ENCODE measurements at places on chromosomes 16 and 17. TPM values are rescaled to one million over a fixed set of nuclear protein-coding genes. Genes with fewer than 3 reads are reported as not detected.
A peak's percentile ranks its signal among the peaks of the same experiment; 100 is the strongest.

DNA sequence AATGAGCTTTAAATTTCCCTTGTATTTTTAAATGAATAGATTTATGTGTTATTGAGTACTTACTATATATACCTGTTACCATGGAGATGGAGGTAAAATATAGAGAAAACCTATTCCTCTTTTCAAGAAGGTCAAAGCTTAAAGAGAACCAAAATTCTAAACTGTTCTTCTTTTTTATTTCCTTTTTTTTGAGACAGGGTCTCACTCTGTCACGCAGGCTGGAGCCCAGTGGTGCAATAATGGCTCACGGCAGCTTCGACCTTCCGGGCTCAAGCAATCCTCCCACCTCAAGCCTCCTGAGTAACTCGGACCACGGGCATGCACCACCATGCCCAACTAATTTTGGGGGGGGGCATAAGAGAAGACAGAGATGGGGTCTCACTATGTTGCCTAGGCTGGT lies 25.0 kb upstream of the TMEM97 start:
- DNase-seq, result no peak

- peak; percentile 74 for DNase-seq
Observed at GRCh38 chr17:7296189-7296861, 1.9 kb upstream of the YBX2 start.

GRCh38 chr16:12133729-12134128 lies 157.2 kb downstream of the SNX29 start:
- no peak for DNase-seq

- DNase-seq, result peak; percentile 96
Observed at GRCh38 chr17:32127158-32127897, 15.0 kb upstream of the RHOT1 start.

DNA sequence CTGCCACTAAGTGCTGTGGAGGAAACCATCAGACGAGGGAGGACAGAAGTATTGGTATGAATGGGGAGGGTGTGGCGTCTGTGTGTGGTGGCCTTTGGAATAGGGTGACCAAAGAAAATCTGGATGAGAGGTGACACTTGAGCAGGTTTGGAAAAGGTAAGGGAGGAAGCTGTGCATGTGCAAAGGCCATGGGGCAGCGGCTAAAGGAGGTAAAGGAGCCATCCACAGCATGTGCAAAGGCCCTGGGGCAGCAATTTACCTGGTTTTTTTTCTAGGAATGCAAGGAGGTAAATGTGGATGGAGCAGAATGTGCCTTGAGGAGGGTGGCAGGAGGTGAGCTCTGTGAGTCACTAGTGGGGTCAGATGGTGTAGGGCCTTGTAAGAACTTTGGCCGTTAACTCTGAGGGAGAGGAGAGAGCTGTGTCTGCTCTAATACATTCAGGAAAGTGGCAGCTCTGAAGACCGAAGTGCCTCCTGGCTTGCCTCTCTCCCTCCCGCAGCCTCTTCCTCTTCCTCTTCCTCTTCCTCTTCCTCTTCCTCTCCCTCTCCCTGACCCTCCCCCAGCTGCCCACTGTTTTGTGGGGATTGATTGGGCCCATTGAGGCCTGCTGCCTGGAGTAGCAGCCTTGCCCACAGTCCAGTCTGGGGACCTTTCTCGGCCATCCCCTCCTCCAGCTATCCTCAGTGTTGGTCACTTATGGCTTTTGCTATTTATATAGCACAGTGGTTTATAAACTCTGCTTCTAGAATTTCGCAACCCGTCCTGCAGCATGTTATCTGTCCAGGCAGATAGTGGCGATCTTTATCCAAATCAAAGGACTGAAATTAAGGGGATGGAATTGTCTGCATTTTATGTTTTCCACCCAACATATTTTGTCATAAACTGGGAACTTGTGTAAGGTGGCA lies 38.7 kb downstream of the CMIP start:
- DNase-seq, result no peak

GRCh38 chr17:67850991-67851631 lies 25.8 kb downstream of the BPTF start:
- no peak for DNase-seq

DNA sequence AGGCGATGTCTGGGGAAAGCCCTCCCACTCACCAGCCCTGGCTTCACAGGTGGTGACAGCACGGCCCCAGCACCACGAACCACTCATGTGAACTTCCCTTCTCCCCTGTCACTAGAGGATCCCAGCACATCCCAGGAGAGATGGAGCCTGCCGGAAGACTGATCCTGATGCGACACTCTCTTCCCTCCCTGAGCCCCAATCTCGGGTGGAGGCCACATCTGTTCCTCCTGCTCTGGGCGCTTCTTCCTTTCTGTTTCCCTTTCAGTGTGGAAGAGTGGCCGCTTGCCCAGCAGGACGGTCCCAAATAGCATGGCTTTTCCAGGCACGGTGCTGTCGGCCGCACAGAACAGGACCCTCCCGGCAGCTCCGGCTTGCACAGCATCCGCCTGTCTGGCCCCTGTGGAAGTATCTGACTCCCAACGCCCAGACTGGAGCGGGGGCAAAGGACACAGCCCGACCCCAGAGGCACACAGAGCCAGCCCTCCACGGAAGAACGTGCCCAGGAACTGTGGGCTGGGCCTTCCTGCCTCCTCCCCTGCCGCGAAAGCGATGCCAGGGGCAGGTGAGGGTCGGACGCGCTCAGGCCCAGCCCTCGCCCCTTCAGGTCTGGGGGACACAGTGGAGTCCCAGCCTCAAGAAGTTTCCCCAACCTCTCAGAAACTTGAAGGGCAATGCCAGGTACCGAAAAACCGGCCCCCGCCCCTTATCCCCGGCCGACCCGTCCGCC lies 37.6 kb downstream of the CBFA2T3 start:
- DNase-seq, result no peak

DNA sequence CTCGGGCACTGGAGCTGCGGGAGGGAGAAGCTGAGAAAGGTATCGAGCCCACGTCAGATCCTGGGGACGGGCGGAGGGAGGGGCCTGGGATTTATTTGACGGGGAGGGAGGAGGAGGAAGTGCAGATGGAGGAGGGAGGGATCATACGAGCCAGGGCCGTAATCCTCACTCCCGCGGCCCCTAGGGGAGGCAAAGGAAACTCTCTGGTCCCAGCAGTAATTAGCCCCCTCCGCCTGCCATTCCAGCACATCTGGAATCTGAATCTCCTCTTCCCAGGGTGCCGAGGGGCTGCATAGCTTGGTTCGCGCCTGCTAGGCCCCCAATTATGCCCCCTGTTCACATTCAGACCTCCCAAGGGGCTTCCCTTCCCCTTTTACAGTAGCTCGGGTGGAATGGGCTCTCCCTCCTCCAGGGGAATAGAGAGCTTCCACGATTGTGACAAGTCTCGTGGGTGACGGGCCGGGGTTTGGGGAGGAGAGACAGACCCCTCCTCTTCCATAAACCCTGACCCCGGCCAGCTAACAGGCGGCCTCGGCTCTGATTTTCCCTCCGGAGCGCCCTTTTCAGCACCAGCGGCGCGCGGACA lies at the start of gene SEZ6L2:
Gene SEZ6L2, minus strand, starts transcription at position 35 of the 586 bp plus-strand sequence. CDS start 531 bp downstream, outside the sequence.
- DNase-seq, result peak; percentile 94

DNA sequence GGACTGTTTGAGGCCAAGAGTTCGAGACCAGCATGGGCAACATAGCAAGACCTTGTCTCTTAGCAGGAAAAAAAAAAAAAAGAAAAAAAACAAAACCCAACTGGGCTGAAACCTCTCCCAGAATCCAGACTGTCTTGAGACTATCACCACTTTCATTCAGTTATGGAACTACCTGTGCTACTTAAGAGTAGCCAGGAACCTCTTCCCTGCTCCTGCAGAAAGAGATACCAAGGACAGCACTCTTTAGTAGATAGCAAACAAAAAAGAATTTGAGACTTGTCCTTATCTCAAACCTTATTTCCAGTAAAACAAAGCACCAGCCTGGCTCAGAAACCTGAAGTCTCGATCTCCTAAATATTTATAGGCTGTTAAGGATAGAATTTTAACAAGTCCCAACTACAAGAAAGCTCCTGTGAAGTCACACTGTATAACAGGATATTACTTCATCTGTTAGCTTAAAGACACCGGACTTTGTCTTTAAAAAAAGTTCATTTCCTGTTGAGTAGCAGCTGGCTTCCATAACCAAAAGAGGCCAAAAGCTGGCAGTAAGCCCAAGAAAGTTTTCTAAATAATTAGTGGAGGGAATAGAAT lies 5.1 kb downstream of the CDR2 start:
- DNase-seq, result peak; percentile 79

DNA sequence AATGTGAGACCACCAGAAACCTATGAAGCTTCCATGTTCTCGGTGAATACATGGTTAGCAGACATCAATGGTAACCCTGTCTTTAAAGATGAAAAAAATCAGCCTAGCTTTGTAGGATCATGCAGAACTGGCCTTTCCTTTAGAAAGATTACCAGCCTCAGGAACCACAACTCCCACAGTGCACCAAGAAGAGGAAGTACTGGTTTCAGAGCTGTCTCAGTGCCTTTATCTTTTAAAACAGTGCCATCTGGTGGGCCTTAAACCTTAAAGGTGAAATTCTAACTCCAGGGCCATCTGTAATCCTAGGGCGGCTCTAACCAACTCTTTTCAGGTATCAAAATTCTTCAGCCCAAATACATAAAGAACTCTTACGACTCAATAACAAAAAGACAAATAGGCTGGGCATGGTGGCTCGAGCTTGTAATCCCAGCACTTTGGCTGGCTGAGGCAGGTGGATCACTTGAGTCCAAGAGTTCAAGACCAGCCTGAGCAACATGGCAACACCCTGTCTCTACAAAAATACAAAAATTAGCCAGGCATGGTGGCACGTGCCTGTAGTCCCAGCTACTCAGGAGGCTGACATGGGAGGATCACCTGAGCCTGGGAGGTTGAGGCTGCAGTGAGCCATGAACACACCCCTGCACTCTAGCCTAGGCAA lies 5.4 kb downstream of the ATPAF2 start:
- DNase-seq, result peak; percentile 68

- DNase-seq, result no peak
Observed at GRCh38 chr16:85273293-85273692, 161.0 kb upstream of the CIBAR2 start.

GRCh38 chr16:57045694-57046381 lies 46.5 kb upstream of the CPNE2 start:
- DNase-seq, result peak; percentile 51

GRCh38 chr17:39099663-39100286 lies 51.7 kb downstream of the PLXDC1 start:
- peak; percentile 41 for DNase-seq

- DNase-seq, result no peak
Observed at GRCh38 chr17:79007504-79008381, 1.8 kb downstream of the CANT1 start.

GRCh38 chr17:44174427-44174826 lies 3.9 kb downstream of the ASB16 start:
- no peak for DNase-seq

GRCh38 chr16:83974475-83974874 lies 6.4 kb downstream of the NECAB2 start:
- DNase-seq, result no peak

- DNase-seq, result no peak
Observed at GRCh38 chr17:44043272-44043696, 23.2 kb downstream of the LSM12 start.

- DNase-seq, result no peak
Observed at GRCh38 chr17:73096866-73097265, 4.4 kb upstream of the SLC39A11 start.

GRCh38 chr16:9665851-9666271 lies 516.4 kb downstream of the GRIN2A start:
- peak; percentile 71 for DNase-seq

GRCh38 chr17:19264681-19265080 lies 27.5 kb downstream of the EPN2 start:
- no peak for DNase-seq

DNA sequence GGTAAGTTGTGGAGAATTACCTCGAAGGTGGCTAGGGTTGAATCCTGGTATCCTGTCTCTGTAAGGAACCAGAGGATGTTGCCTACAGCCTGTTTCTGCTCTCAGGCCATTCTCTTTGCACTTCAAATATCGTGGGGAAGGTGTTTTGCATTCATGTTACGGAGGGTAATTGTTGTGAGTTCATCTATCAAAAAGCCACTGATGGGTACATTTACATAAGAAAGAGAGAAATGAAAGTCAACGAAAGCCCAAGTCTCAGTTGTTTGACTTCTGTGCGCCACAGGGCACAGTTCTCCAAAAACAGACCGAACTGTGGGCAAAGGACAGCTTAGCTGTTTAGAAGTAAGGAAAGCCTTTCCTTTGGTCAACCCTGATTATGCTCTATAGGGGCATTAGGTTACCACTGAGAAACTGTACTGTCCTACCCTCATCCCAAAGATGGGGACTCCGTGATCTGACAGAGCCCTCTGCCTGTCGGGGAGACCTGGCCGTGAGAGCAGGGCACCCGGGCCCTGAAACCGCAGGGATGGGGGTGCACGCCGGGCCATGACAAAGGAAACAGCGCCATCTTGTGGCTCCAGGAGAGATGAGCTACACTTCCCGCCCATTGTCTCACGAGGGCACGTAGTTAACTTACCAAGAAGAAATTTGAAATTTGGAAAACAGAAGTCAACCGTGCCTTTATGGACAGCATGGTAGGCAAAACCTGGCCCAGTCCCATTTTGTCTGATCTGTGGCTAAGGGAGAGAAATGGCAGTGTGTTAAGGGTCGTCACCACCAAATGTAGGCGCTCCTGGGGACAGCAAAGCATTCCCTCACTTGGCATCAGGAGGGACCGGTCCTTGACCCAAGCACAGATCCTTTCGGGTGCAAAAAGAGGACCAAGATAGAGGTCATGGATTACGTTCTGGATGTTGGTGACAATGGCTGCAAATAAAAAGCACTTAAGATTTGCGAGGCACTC lies 74.5 kb upstream of the DYNLRB2 start:
- peak; percentile 72 for DNase-seq

DNA sequence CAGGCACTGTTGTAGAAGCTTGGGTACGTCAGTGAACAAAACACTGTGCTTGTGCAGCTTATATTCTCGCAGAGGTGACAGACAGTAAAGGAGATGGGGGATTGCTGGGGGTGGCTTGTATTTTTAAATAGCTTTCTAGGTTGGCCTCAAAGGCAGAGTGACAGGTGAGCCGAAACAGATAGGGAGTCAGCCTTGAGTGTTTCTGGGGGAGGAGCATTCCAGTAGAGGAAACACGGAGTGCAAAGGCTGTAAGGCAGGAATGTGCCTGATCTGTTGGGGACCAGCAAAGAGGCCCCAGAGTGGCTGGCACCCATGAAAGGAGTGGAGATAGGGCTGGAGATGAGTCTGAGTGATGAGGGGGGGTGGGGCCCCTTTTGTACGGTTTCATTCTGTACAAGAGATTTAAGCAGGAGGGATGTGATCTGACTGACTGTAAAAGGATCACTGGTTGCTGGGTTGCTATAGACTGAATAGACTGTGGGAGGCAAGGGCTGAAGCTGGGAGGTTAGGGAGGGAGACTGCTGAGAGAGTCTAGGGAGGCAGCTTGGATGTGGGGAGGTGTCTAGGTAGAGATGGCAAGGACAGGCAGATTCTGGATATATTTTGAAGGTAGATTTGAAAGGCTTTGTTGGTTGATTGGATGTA lies 15.2 kb downstream of the NUP93 start:
- no peak for DNase-seq

GRCh38 chr17:38543403-38544174 lies 62.2 kb downstream of the SRCIN1 start:
- DNase-seq, result no peak

RNU2-1 gene
- not detected for polyA plus RNA-seq

TMEM208 gene
- polyA plus RNA-seq, result 52.8 TPM

TMEM92 gene
- 75.9 TPM for polyA plus RNA-seq

CCL3 gene
- polyA plus RNA-seq, result 11.7 TPM

SLC13A2 gene
- polyA plus RNA-seq, result 10.7 TPM

SPAG7 gene
- polyA plus RNA-seq, result 82.0 TPM

TEKT5 gene
- 0.09 TPM for polyA plus RNA-seq

GGT6 gene
- 2.7 TPM for polyA plus RNA-seq

CCDC144A gene
- 0.34 TPM for polyA plus RNA-seq

ERN2 gene
- 17.6 TPM for polyA plus RNA-seq

All from large intestine (tissue), 12 donors.